Renal cortical epithelial cell (primary cell): ENCODE measurements at places on chromosomes 6 and 20.

GRCh38 chr6:114158411-114158810, 184.4 kb downstream of the HS3ST5 start:
- DNase-seq, result no peak

GRCh38 chr6:24568683-24569082, 73.9 kb downstream of the ALDH5A1 start:
- no peak for DNase-seq

DNA sequence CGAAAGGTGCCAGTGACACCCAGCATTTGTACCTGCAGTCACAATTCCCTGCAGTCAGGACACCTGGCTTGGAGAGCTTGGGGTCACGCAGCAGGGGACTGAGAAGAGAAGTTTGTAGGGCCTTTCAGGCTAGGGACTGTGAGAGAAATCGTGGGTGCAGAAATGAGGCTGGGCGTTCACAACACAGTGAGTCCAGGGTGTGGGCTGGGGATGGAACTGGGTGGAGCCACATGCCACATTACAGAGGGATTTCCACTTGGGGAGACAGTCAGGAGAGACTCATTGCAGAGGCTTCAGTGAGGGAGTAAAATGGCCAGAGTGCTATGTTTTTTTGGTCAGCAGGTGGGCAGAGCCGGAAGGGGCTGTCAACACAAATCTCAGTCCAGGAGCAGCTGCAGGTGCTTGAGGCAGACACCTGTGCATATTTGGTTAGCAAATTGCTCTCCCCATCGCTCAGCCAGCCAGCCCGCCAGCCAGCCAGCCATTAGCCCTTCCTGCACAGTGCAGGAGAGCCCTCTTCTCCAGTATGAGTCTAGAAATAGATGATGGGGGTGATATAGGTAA, 7.4 kb downstream of the ITPR3 start:
- no peak for DNase-seq

GRCh38 chr6:117074672-117075071, 190.7 kb upstream of the VGLL2 start:
- DNase-seq, result no peak

DNA sequence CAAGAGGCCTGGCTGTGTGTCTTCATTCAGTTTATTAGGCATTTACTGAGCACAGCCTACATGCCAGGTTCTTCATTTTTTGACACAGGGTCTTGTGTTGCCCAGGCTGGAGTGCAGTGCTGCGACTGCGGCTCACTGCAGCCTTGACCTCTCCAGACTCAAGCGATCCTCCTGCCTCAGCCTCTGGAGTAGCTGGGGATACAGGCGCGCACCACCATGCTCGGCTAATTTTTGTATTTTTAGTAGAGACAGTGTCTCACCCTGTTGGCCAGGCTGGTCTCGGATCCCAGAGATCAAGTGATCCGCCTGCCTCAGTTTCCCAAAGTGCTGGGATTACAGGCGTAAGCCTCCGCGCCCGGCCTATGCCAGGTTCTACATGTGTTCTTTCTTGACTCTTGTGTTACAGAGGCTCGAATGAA, 601 bp upstream of the ATRN start:
- DNase-seq, result no peak

- DNase-seq, result no peak
Observed at GRCh38 chr20:35514371-35514932, 15.0 kb downstream of the C20orf173 start.

GRCh38 chr20:64211874-64212658, 43.5 kb upstream of the PCMTD2 start:
- DNase-seq, result no peak

- peak; percentile 96 for DNase-seq
Observed at GRCh38 chr6:100175814-100176310, 181.8 kb upstream of the MCHR2 start.

DNA sequence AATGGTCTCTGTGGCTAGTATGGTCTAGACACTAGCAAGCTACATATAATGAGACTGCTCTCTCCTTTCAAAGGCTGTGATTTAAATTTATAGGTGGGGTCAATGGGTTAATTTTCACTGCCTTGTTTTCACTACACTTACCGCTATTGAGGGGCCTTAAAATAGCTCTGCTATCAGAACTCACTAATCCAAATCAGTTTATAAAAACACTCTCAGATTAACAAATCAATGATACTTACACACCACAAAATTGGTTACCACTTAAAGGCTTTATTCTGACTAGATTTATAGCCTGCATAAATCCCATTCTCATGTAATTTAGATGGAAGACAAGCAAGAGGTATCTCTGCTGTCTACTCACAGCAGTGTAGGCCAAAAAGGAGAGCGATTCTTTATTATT, 313.0 kb upstream of the AGPAT4 start:
- DNase-seq, result no peak

GRCh38 chr20:15374682-15375081, 1037.3 kb upstream of the FLRT3 start:
- DNase-seq, result no peak

GRCh38 chr6:52534966-52535390, 41.9 kb downstream of the TRAM2 start:
- no peak for DNase-seq

DNA sequence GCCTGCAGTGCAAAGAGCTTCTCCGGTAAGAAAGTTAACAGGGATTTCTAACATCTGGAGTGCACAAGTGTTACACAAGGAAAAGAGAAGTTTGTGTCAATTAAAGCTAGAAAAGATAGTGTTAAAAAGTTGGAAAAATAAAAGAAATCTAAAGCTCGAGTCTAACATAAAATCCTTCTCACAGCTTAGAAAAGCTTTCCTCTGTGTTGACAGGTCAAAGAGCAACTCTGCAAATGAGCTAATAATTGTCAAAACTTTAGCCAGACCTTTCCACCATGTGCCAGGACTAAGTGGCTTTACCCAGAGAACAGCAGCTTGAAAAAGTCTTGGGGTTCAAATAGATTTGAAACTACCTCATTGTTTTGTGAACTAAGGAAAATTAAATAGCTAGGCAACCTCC, 14.8 kb downstream of the PTPRK start:
- peak; percentile 48 for DNase-seq

DNA sequence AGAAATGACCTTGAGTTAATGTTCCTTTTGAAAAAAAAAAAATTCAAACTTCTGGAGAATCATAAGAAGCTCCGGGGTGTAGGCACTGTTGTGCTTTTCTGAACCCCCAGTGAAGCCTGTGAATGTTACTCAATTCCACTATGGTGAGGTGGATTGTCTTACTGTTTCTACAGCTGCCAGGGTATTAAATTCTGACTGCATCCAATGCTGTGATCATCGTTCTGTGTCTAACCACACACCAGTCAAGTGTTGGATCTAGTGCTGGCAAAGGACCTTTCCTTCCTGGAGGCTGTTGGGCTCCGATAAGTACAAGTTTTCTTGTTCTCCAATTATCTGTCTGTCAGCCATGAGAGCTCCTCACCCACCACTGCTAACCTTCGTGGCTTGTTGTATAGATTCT, 162.0 kb upstream of the EPHA7 start:
- peak; percentile 91 for DNase-seq

DNA sequence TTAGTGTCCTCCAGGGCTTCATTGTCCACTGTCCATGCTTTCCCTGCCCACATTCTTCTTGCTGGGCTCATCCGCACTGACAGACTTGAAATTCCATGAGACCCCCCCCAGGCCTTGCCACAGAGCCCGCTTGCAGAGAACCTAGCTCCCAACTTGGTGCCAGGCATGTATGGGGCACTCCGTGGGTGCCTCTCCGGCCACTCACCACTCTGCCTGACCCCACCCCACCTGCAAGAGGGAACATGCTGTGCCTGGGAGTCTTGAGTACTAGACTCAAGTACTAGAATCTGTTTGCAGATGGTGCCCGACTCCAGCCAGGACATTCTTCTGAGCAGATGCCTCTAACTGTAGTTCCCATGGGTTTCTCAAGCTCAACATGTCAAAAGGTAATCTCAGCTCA, 47.9 kb downstream of the TRERF1 start:
- DNase-seq, result no peak

GRCh38 chr20:61989741-61990140, 75.9 kb downstream of the TAF4 start:
- no peak for DNase-seq

GRCh38 chr6:139020689-139021088, 7.9 kb upstream of the ABRACL start:
- no peak for DNase-seq

DNA sequence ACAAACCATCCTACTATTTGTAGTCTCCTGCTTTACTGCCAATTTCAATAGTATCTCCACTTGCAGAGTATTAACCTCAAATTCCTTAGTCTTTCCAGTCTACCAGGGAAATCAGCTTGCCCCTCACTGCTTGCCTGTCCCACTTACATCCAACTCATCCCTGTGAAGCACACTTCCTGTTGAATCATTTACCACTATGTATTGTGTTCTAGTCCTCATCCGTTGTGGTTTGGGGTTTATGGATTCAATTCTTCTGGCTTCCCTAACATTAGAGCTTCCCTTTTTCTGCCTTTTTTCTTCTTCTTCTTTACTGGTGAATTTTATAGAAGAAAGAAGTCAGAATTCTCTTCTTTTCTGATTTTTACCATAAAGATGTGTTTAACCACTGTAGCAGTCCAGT, 5.1 kb upstream of the TXLNB start:
- DNase-seq, result peak; percentile 86

DNA sequence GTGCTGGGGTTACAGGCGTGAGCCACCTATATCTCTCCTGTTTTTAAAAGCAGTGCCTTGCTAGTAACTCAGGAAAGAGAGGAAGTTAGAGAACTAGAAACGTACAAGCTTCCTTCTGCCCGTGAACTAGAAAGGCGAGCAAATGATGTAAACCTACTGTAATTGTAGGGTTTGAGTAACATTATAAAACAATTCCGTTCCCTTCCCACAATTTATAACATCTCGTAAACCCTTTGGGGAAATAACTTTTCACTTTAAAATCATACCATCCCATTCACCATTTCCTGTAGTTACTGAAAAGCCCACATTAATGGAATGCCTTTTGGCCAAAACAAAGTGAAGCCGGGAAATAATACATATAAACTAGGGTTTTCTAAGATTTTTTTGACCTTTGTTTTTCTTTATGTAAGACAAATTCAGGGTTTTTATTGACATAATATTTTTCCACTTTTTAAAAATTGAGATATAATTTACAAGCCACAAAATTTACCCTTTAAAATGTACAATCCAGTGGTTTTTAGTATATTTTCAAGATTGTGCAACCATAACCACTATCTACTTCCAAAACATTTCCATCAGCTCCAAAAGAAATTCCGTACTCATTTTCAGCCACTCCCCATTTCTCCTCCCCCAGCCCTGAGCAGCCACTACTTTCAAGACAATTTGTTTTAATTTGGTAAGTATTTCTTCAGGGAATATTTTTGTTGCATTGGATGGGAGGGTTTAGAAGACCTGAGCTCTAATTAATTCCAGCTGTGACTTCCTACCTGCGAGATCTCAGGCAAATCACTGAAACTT, 175.1 kb upstream of the PDE10A start:
- DNase-seq, result no peak

DNA sequence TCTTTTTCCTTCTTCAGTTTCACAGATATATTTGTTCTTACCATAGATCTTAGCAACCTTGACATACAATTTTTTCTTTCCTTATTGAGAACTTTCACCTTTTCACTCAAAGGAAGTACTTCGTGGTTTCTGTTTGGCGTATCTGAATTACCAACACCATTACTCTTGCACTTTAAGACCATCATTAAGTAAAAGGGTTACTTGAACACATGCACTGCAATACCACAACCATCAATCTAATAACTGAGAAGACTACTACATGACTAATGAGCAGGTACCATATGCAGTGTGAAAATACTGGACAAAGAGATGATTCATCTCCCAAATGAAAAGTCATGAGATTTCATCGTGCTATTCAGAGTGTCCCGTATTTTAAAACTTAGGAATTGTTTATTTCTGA, 21.7 kb upstream of the SENP6 start:
- no peak for DNase-seq

DNA sequence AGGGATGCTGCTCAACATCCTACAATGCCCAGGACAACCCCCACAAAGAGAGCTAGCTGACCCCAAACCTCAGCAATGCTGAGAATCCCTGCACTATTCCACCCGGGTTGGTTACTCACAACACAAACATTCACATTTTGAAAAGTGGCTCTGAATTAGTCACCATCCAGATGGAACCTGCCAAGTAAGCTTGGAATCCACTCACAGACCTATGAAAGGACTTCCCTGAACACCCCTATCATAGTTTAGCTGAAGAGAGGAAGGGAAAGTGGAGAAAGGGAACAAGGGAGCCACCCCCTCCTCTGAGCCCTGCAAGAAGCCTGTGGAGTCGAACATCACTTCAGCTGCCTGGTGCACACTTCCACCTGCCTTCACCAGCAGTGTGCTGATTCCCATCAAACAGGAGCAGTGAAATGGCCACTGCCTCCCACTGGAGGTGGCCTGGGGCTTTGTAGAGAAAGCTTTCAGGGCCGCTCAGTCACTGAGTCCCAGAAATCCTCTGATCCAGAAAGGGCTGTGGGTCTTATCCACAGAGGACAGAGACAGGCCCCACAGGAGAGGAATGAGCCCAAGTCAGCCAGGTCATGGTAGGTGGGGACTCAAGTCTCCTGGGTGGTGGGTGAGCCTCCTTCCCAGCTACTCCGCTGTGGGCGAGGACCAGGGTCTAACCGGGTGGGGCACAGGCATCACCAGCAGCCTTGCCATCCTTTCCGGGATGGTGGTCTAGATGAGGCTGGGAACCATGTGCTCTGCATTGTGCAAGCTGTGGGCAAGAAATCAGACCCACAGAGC, 203.7 kb downstream of the SYNDIG1 start:
- DNase-seq, result peak; percentile 99

DNA sequence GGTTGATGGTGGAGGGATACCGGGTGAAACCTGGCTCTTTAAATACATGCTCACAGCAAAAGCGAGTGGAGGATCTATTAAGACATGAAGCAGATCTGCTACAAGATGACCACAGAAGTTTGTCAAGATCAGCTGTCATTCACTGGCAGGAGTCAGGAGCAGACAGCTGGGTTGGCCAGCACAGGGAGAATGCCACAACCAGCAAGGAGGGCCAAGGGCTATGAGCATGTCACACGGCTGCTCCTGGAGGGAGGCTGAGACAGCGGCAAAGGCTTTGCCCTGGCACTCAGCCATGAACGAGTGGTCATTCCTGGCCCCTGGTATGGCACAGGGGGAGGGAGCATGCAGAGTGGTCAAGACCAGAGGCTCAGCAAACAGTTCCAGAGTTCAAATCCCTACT, 77.6 kb downstream of the POPDC3 start:
- no peak for DNase-seq

- DNase-seq, result peak; percentile 53
Observed at GRCh38 chr6:100457311-100457990, 7.3 kb downstream of the SIM1 start.

GRCh38 chr20:31908424-31908823, 38.0 kb downstream of the TTLL9 start:
- DNase-seq, result no peak

GRCh38 chr20:4548552-4548951, 173.2 kb upstream of the PRND start:
- no peak for DNase-seq

GRCh38 chr6:151869787-151870186, 62.3 kb downstream of the ESR1 start:
- no peak for DNase-seq

GRCh38 chr20:32484958-32485769, 100.0 kb downstream of the NOL4L start:
- peak; percentile 80 for DNase-seq

GRCh38 chr20:23995905-23996666, 7.5 kb upstream of the GGTLC1 start:
- DNase-seq, result peak; percentile 25

- DNase-seq, result no peak
Observed at GRCh38 chr6:100612094-100612493, 147.4 kb upstream of the SIM1 start.
